ENCODE measurements at places on chromosomes 5 and 9. TPM values are rescaled to one million over a fixed set of nuclear protein-coding genes. Genes with fewer than 3 reads are reported as not detected.
A peak's percentile ranks its signal among the peaks of the same experiment; 100 is the strongest.

TAL2 gene
- total RNA-seq: not detected

PCA3 gene
- total RNA-seq: not detected

DNA sequence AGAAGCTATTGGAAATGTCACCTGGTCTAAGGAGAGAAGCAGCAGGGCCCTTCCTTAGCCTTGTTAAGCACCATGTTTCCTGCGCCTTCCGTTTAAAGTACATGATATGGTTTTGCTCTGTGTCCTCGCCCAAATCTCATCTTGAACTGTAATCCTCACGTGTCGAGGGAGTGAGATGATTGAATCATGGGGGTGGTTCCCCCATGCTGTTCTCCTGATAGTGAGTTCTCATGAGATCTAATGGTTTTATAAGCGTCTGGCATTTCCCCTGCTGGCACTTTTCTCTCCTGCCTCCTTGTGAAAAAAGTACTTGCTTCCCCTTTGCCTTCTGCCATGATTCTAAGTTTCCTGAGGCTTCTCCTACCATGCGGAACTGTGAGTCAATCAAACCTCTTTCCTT, 49.7 kb downstream of the PRDM6 start:
- no peak overlapping the region for H3K4me3 ChIP-seq
- H3K27ac ChIP-seq: no peak overlapping the region
- no peaks in the 10 kb centered on the region for H3K36me3 ChIP-seq

- no peak overlapping the region for H3K4me3 ChIP-seq
- H3K27ac ChIP-seq: peak overlapping the region; percentile 7
- H3K36me3 ChIP-seq: no peaks in the 10 kb centered on the region
- peaks cover 36% of the 10 kb centered on the region for H3K4me1 ChIP-seq
- no peaks in the 10 kb centered on the region for H3K27me3 ChIP-seq
Measured at GRCh38 chr5:142955628-142956027, 185.5 kb downstream of the ARHGAP26 start.

GRCh38 chr5:135242021-135242865, 156.8 kb downstream of the MACROH2A1 start:
- H3K36me3 ChIP-seq: no peaks in the 10 kb centered on the region
- H3K27ac ChIP-seq: no peak overlapping the region
- peak; percentile 60 for DNase-seq
- H3K4me1 ChIP-seq: peaks cover 19% of the 10 kb centered on the region
- H3K4me3 ChIP-seq: no peak overlapping the region

DNA sequence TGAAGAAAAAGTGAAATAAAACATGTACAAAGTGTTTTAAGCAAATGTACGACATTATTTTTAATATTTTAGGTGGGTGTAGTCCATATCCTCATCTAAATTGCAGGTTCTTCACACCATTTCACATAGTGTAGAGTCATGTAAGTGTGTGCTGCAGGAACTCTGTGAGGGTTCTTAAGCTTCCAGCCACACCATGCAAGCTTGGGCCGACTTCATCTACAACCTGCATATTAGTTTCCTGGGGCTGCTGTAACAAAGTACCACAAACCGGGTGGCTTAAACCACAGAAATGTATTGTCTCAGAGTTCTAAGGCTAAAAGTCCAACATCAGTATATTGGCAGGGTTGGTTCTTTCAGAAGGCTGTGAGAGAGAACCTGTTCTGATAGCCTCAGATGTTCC, 10.2 kb downstream of the PAM start:
- H3K4me1 ChIP-seq: peaks cover 3% of the 10 kb centered on the region
- H3K27me3 ChIP-seq: no peaks in the 10 kb centered on the region
- no peak overlapping the region for H3K27ac ChIP-seq
- no peak overlapping the region for H3K4me3 ChIP-seq
- no peaks in the 10 kb centered on the region for H3K36me3 ChIP-seq

TPPP gene
- total RNA-seq: 7.7 TPM

GARIN3 gene
- total RNA-seq: not detected

IL4 gene
- not detected for total RNA-seq

GRCh38 chr5:11153670-11154382, 392.8 kb upstream of the DAP start:
- no peaks in the 10 kb centered on the region for H3K27me3 ChIP-seq
- no peak for DNase-seq
- no peak overlapping the region for H3K27ac ChIP-seq
- no peaks in the 10 kb centered on the region for H3K36me3 ChIP-seq

GRCh38 chr9:92962303-92962649, 15.0 kb downstream of the FGD3 start:
- H3K27ac ChIP-seq: no peak overlapping the region
- H3K4me3 ChIP-seq: no peak overlapping the region
- DNase-seq: no peak
- H3K36me3 ChIP-seq: no peaks in the 10 kb centered on the region

DNA sequence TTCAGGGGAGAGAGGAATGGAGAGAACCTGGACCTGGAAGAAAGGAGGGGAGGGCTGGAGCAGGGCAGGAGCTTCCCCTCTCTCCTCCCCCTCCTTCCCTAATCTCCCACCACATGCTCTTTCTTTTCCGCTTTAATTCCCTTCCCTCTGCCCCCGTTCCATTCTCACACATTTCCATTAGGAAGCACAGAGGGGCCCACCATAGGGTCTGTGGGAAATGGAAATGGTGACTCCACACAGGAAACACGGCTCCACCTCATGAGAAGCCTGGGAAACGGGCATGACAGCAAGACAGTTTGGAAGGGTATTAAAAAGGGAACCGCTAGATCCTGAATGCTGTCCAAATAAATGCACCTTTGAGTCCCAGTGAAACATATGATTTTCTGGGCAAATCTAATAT, 64.9 kb upstream of the ENTREP1 start:
- H3K4me1 ChIP-seq: peaks cover 4% of the 10 kb centered on the region
- H3K36me3 ChIP-seq: peaks cover 2% of the 10 kb centered on the region
- H3K27me3 ChIP-seq: no peaks in the 10 kb centered on the region
- H3K4me3 ChIP-seq: no peak overlapping the region

DNA sequence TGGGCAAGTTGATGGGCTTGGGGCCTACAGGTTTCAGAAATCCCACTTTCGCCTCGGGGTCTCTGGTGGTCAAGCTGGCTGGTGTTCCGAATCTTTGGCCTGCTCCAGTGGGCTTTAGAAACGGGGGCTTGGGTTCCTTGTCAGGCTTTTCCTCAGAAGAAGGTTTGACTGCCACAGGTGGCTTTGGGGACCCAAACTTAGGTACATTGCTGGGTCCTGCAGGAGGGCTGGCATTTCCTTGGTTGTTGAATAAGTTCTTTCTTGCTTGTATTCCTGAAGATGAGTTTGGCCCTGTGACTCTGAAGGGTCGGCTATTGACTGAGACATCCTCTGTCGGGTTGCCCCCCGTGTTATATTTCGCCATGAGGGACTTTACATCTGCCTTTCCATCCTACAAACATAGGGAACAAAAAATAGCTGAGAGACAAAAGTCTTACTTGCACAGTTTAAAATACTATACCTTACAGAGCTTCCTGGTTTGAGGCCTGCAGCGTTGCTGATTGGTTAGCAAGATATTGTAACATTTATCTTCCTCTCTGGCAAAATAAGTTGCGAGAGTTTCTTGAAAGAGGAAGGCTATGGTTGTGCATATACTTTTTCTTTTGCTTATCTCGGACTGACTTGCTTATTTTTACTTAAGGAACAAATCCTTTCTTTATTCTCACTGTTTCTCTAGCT, 16.6 kb downstream of the FYB1 start:
- no peaks in the 10 kb centered on the region for H3K36me3 ChIP-seq
- no peak overlapping the region for H3K27ac ChIP-seq
- H3K4me3 ChIP-seq: no peak overlapping the region
- DNase-seq: no peak
